ENCODE measurements at places on chromosomes 11 and 22. TPM values are rescaled to one million over a fixed set of nuclear protein-coding genes. Genes with fewer than 3 reads are reported as not detected.
A peak's percentile ranks its signal among the peaks of the same experiment; 100 is the strongest.

DNA sequence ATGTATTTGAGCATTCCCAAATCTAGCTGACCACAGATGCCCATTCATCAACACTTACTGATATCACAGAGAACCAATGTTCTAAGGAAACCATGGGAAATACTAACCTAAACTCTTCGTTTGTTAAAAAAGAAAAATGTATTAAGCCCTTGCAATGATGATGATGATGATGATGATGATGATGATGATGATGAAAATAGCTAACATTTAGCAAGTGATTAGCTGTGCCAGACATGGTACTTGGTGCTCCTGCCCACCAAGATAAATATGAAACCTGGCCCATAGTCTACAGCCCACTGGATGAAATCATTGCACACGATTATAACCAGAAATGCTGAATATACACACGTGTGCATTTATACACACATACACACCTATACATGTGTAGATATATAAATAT is 37.5 kb downstream of the SMCO4 start:
- no peaks in the 10 kb centered on the region for H3K27me3 ChIP-seq
- no peak overlapping the region for H3K27ac ChIP-seq
- peaks cover 15% of the 10 kb centered on the region for H3K36me3 ChIP-seq
- H3K4me1 ChIP-seq: peaks cover 21% of the 10 kb centered on the region
- DNase-seq: no peak

The OR52E8 gene
- not detected for total RNA-seq

GRCh38 chr11:73963861-73964260 is 13.0 kb downstream of the DNAJB13 start:
- peaks cover 21% of the 10 kb centered on the region for H3K4me1 ChIP-seq
- H3K27ac ChIP-seq: peak overlapping the region; percentile 60
- no peaks in the 10 kb centered on the region for H3K36me3 ChIP-seq
- H3K27me3 ChIP-seq: no peaks in the 10 kb centered on the region
- DNase-seq: no peak

GRCh38 chr11:96607864-96608558 is 218.2 kb downstream of the JRKL start:
- no peaks in the 10 kb centered on the region for H3K36me3 ChIP-seq
- no peak for DNase-seq
- H3K27ac ChIP-seq: no peak overlapping the region
- no peaks in the 10 kb centered on the region for H3K27me3 ChIP-seq
- H3K4me1 ChIP-seq: no peaks in the 10 kb centered on the region

- H3K27ac ChIP-seq: no peak overlapping the region
- peak; percentile 7 for DNase-seq
- H3K4me1 ChIP-seq: no peaks in the 10 kb centered on the region
- H3K4me3 ChIP-seq: no peak overlapping the region
- H3K27me3 ChIP-seq: no peaks in the 10 kb centered on the region
- no peaks in the 10 kb centered on the region for H3K36me3 ChIP-seq
Measured at GRCh38 chr11:132028380-132029240, 658.2 kb downstream of the NTM start.

- H3K27me3 ChIP-seq: no peaks in the 10 kb centered on the region
- no peaks in the 10 kb centered on the region for H3K36me3 ChIP-seq
- no peak for DNase-seq
- peaks cover 64% of the 10 kb centered on the region for H3K4me1 ChIP-seq
- no peak overlapping the region for H3K4me3 ChIP-seq
Measured at GRCh38 chr11:73145986-73146575, 4.0 kb upstream of the FCHSD2 start.

All from activated CD4-positive, alpha-beta T cell treated with anti-CD3 and anti-CD28 coated beads, Interleukin-2, amount 10 ng/mL, durations not matched to agents 7 days and 5 days (primary cell).